ENCODE measurements at places on chromosomes 7 and 10. TPM values are rescaled to one million over a fixed set of nuclear protein-coding genes. Genes with fewer than 3 reads are reported as not detected.

Gene SDHAF3
- total RNA-seq: 29.3 TPM

Gene FEZF1
- total RNA-seq: not detected

Gene CYP3A4
- 0.14 TPM for total RNA-seq

Gene ATP6V0E2
- total RNA-seq: 45.0 TPM

All from airway epithelial cell (primary cell).